ENCODE measurements at places on chromosomes 3 and 15. TPM values are rescaled to one million over a fixed set of nuclear protein-coding genes. Genes with fewer than 3 reads are reported as not detected.

The PDCD10 gene
- total RNA-seq = 43.3 TPM

The SCG5 gene
- 127 TPM for total RNA-seq

The BCL2A1 gene
- total RNA-seq = not detected

The POPDC2 gene
- total RNA-seq = 1.4 TPM

The ANO10 gene
- 32.5 TPM for total RNA-seq

The C3orf70 gene
- total RNA-seq = 1.6 TPM

The CD276 gene
- total RNA-seq = 104 TPM

The ALDH1L1 gene
- 10.2 TPM for total RNA-seq

The GP5 gene
- total RNA-seq = 0.10 TPM

The SLC27A2 gene
- 5.9 TPM for total RNA-seq

The RBPMS2 gene
- total RNA-seq = 19.7 TPM

The CIAO2A gene
- 69.7 TPM for total RNA-seq

The NR1I2 gene
- total RNA-seq = 1.4 TPM

The IL17RC gene
- 30.0 TPM for total RNA-seq

The SLC9A9 gene
- 0.50 TPM for total RNA-seq

The SKOR1 gene
- total RNA-seq = 0.65 TPM

The COL8A1 gene
- 2.6 TPM for total RNA-seq

The TMEM40 gene
- total RNA-seq = 51.3 TPM

The PLA1A gene
- 1.6 TPM for total RNA-seq

The UCN2 gene
- 0.72 TPM for total RNA-seq
